ENCODE measurements at places on chromosomes 6 and 20.
A peak's percentile ranks its signal among the peaks of the same experiment; 100 is the strongest.

GRCh38 chr20:1825507-1825906 is 69.7 kb upstream of the SIRPA start:
- DNase-seq = no peak
- H3K4me3 ChIP-seq = no peak overlapping the region
- H3K4me1 ChIP-seq = no peaks in the 10 kb centered on the region
- H3K27me3 ChIP-seq = no peaks in the 10 kb centered on the region

- H3K27me3 ChIP-seq = peaks cover 8% of the 10 kb centered on the region
- H3K4me1 ChIP-seq = no peaks in the 10 kb centered on the region
- H3K27ac ChIP-seq = no peak overlapping the region
- no peak overlapping the region for H3K4me3 ChIP-seq
- H3K36me3 ChIP-seq = no peaks in the 10 kb centered on the region
These were observed 27.1 kb downstream of the DAAM2 start for GRCh38 chr6:39819228-39819627.

GRCh38 chr20:16004108-16004854 is 569.0 kb downstream of the KIF16B start:
- H3K27me3 ChIP-seq = no peaks in the 10 kb centered on the region
- no peak overlapping the region for H3K4me3 ChIP-seq
- no peak overlapping the region for H3K27ac ChIP-seq
- H3K4me1 ChIP-seq = no peaks in the 10 kb centered on the region
- H3K36me3 ChIP-seq = no peaks in the 10 kb centered on the region

- H3K4me1 ChIP-seq = no peaks in the 10 kb centered on the region
- H3K4me3 ChIP-seq = no peak within 1 kb of the TSS
- H3K36me3 ChIP-seq = no peaks in the 10 kb centered on the region
- no peak for DNase-seq
- no peak within 1 kb of the TSS for H3K27ac ChIP-seq
- H3K27me3 ChIP-seq = peaks cover 49% of the 10 kb centered on the region
These were observed at the start of gene RSPO4 for GRCh38 chr20:1001911-1002681. Gene RSPO4 (minus strand): TSS chr20:1002311. CDS start chr20:1002164, 147 bp downstream.

GRCh38 chr6:138455746-138456400 is 43.4 kb downstream of the NHSL1 start:
- H3K36me3 ChIP-seq = no peaks in the 10 kb centered on the region
- H3K4me1 ChIP-seq = peaks cover 12% of the 10 kb centered on the region
- no peak overlapping the region for H3K4me3 ChIP-seq
- peak; percentile 30 for DNase-seq
- no peaks in the 10 kb centered on the region for H3K27me3 ChIP-seq

DNA sequence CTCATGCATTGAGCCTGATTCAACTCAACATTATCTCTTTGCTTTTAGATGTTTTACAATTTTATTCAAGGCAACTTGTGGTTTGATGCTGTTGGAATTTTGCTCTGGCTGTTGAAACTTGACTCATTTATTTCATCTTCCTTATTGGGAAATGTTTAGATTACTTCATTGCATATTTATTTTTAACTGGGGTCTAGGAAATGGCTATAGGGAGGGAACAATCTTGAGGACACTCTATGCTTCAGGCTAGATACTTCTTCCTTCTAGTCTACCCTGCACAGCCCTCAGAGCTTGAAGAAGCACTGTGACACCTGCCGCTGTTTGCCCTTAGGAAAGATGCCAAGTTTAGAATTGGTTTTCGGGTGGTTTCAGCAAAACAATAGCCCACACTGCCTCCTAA is 183.4 kb downstream of the ADGRG6 start:
- DNase-seq = no peak
- no peaks in the 10 kb centered on the region for H3K27me3 ChIP-seq
- no peak overlapping the region for H3K27ac ChIP-seq
- no peak overlapping the region for H3K4me3 ChIP-seq

DNA sequence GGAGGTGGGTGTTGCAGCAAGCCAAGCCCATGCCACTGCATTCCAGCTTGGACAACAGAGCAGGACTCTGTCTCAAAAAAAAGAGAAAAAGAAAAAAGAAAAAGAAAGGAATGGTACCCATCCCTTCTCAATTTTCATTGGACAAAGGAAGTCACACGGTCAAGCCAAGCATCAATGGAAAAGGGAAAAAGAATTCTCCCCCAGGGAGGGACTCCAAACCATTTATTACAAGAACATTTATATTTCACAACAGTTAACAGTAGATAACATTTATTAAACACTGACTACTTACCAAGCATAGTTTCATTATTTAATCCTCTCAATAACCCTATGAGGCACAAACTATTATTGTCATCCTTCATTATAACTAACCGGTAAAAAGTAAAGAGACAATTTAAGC is 6.6 kb upstream of the KIF13A start:
- H3K4me1 ChIP-seq = no peaks in the 10 kb centered on the region
- H3K36me3 ChIP-seq = no peaks in the 10 kb centered on the region
- no peak overlapping the region for H3K27ac ChIP-seq
- no peak for DNase-seq
- no peak overlapping the region for H3K4me3 ChIP-seq

DNA sequence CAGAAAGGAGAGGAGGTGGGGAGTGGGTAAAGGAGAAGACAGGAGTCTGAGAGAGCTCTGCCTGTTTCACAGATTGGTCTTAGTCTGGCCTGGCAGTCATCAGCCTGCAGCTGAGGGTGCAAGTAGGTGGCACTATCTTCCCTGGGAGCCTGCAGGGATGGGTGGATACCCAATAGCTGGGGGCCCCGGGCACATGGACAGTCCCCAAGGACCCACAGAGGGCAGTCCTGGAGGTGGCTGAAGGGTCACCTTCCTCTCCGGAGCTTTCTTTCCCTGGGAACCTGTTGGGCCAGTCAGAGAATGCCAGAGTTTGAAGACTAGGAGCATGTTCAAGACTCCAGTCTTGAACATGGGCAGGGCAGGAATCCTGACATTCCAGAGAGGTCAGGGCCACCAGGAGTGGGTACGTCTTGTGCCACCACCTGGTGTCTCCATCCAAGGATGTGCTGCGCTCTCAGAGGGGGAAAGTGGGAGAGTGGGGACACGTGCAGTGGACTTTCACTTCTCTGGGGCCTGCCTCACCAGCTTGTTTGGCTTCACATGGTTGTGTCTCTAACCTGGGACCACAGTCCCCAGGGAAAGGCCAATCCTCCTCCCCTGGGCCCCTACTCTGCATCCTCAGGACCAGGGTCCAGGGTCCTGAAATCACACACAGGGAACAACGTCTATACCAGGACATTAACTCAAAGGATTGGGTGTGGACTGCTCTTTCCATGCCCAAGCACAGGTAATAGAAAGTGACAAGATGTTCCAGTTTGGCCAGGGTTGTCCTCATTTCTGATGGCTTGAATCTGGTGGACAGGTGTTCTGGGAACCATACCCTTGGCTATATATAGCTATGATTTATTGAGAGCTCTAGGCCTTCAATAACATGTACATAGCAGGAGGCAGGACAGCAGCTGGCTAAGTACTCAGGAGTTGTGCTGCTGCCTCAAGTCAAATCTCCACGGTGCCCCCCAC is 18.0 kb downstream of the AARS2 start:
- peaks cover 15% of the 10 kb centered on the region for H3K4me1 ChIP-seq
- H3K36me3 ChIP-seq = no peaks in the 10 kb centered on the region
- H3K27ac ChIP-seq = no peak overlapping the region
- no peak for DNase-seq

- no peak overlapping the region for H3K4me3 ChIP-seq
- no peaks in the 10 kb centered on the region for H3K36me3 ChIP-seq
- no peak overlapping the region for H3K27ac ChIP-seq
- no peaks in the 10 kb centered on the region for H3K4me1 ChIP-seq
These were observed 121.6 kb upstream of the RALGAPA2 start for GRCh38 chr20:20834008-20834407.

DNA sequence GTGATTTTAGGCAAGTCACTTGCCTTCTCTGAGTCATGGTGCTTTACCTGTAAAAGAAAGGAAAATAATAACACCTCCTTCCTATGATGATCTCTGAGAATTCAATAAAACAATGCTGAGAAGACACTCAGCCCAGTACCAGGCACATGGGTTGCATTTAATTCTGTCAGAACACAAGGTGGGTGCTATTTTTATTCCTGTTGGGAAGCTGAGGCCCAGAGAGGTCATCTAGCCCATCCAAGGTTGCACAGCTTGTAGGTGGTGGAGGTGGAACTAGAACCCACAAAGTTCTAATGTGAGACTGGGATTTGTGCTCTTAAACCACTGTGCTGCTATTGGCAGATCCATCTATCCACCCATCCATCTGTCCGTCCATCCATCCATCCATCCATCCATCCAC is 39.6 kb upstream of the PTGIS start:
- no peaks in the 10 kb centered on the region for H3K36me3 ChIP-seq
- H3K27me3 ChIP-seq = no peaks in the 10 kb centered on the region
- no peak overlapping the region for H3K4me3 ChIP-seq
- peaks cover 19% of the 10 kb centered on the region for H3K4me1 ChIP-seq
- DNase-seq = no peak

DNA sequence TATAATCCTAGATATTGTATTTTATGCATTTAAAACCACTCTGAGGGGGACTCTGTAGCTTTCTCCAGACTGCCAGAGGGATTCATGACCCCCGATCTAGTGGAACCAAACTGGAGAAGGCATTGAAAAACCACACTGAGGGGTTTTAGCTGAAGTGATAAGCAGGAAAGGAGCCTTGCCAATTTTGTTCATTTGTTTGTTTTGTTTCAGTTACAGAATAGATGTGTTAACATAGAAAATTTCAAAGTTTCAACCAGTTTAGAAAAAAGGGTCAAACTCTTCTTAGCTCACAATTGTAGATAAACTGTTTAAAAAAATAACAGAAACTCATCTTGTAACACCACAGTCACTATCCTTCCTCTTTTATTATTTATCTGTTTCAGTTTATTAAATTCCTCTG is 19.8 kb downstream of the TAB2 start:
- no peak for DNase-seq
- no peak overlapping the region for H3K27ac ChIP-seq
- no peaks in the 10 kb centered on the region for H3K27me3 ChIP-seq
- H3K4me1 ChIP-seq = peaks cover 27% of the 10 kb centered on the region
- no peaks in the 10 kb centered on the region for H3K36me3 ChIP-seq

GRCh38 chr6:166629628-166630027 is 2.6 kb upstream of the RPS6KA2 start:
- H3K27me3 ChIP-seq = no peaks in the 10 kb centered on the region
- peaks cover 24% of the 10 kb centered on the region for H3K4me1 ChIP-seq
- no peak overlapping the region for H3K4me3 ChIP-seq
- H3K27ac ChIP-seq = no peak overlapping the region
- DNase-seq = no peak

DNA sequence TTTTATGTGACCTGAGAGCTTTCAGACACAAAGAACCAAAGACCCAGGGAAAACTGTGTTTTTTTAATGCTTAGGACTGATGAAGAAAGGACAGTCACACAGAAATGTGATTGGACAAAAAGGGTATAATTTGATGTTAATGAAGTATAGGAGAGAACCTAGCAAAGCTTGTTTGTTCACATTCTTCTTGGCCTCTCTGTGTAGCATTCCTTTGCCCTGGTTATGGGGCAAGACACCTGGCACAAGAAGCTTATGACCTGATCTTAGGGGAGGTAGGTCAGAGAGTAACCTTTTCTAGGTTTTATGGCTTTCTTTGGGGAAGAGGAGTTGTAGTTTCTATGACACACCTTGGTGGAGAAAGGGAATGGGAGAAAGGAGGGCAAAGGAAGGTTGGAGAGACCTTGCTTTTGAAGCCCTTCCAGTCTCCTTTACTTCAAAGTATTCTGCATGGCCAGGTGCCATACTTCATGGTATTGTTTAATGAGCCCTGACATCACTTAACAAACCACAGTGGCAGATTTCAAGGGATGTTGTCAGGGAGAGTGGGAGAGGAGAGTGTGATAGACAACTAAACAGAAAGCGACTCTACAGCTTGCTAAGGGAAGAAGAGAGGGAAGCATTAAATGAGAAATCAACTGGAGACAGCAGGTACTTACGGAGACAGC is 701.8 kb upstream of the FLRT3 start:
- no peaks in the 10 kb centered on the region for H3K27me3 ChIP-seq
- DNase-seq = no peak
- no peak overlapping the region for H3K27ac ChIP-seq
- H3K36me3 ChIP-seq = no peaks in the 10 kb centered on the region
- H3K4me3 ChIP-seq = no peak overlapping the region

- no peaks in the 10 kb centered on the region for H3K36me3 ChIP-seq
- H3K4me3 ChIP-seq = no peak overlapping the region
- no peak overlapping the region for H3K27ac ChIP-seq
- H3K4me1 ChIP-seq = no peaks in the 10 kb centered on the region
- no peak for DNase-seq
- no peaks in the 10 kb centered on the region for H3K27me3 ChIP-seq
These were observed 71.1 kb upstream of the PMEPA1 start for GRCh38 chr20:57780906-57781305.

DNA sequence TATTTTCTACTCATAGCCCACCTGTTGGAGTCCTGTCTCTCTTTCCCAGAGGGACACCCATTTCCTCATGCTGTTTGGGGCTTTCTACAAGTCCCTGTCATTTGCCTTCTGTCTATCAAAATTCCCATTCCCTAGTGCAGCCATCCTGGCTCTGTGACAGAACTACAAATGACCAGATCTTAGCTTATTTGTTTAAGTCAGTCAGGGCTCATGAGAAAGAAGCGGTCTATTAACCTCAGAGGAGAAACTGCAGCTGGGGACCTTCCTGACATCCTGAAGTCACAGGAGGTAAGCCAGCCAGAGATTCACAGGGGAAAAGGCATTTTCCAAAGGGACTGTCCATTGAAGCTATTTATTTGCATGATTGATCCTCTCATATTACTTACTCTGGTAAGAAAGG is 1.7 kb upstream of the COL9A1 start:
- no peaks in the 10 kb centered on the region for H3K36me3 ChIP-seq
- DNase-seq = no peak
- no peak overlapping the region for H3K27ac ChIP-seq
- no peaks in the 10 kb centered on the region for H3K4me1 ChIP-seq
- H3K4me3 ChIP-seq = no peak overlapping the region

- DNase-seq = no peak
- no peak overlapping the region for H3K4me3 ChIP-seq
- H3K36me3 ChIP-seq = no peaks in the 10 kb centered on the region
- no peak overlapping the region for H3K27ac ChIP-seq
- H3K27me3 ChIP-seq = no peaks in the 10 kb centered on the region
These were observed 55.0 kb downstream of the NOX3 start for GRCh38 chr6:155400654-155400965.

DNA sequence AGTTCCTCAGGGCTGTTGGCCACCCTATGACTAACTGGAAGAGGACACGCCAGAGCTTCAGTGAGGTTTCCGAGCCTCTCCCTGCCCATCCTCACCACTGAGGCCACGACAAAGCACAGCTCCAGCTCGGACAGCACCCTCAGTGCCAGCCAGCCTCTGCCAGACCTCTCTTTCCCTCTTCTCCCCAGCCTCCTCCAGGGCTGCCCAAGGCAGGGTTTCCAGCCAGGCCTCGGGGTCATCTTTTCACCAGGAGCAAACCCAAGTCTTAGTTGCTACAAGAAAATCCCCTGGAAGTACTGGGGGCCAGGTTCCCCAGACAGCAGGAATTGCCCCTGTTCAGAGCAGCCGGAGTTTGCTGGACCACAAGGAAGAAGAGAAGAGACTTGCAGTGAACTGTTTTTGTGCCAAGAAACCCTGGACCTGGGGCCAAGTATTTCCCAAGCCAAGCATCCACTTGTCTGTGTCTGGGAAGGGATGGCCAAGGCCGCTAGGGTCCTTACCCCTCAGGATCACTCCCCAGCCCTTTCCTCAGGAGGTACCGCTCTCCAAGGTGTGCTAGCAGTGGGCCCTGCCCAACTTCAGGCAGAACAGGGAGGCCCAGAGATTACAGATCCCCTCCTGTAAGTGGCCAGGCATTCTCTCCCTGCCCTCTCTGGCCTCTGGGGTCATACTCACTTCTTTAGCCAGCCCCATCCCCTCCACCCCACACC is 41.6 kb downstream of the PLAGL2 start:
- no peak overlapping the region for H3K27ac ChIP-seq
- H3K27me3 ChIP-seq = no peaks in the 10 kb centered on the region
- H3K4me3 ChIP-seq = no peak overlapping the region
- no peak for DNase-seq
